Activated CD8-positive, alpha-beta T cell treated with anti-CD3 and anti-CD28 coated beads, Interleukin-2, amount 10 ng/mL, durations not matched to agents 7 days and 5 days (primary cell): ENCODE measurements at places on chromosomes 5 and 9.

GRCh38 chr9:26754509-26755164 lies 138.0 kb downstream of the CAAP1 start:
- H3K4me3 ChIP-seq: no peak overlapping the region

GRCh38 chr5:153211076-153211475 lies 279.4 kb upstream of the GRIA1 start:
- no peak overlapping the region for H3K27ac ChIP-seq
- H3K4me3 ChIP-seq: no peak overlapping the region
- no peak for DNase-seq
- no peaks in the 10 kb centered on the region for H3K4me1 ChIP-seq
- H3K36me3 ChIP-seq: no peaks in the 10 kb centered on the region

- no peak overlapping the region for H3K4me3 ChIP-seq
- peaks cover 79% of the 10 kb centered on the region for H3K4me1 ChIP-seq
- H3K27me3 ChIP-seq: no peaks in the 10 kb centered on the region
- no peak overlapping the region for H3K27ac ChIP-seq
These were observed 131.8 kb downstream of the PCSK5 start for GRCh38 chr9:76022317-76022716.

DNA sequence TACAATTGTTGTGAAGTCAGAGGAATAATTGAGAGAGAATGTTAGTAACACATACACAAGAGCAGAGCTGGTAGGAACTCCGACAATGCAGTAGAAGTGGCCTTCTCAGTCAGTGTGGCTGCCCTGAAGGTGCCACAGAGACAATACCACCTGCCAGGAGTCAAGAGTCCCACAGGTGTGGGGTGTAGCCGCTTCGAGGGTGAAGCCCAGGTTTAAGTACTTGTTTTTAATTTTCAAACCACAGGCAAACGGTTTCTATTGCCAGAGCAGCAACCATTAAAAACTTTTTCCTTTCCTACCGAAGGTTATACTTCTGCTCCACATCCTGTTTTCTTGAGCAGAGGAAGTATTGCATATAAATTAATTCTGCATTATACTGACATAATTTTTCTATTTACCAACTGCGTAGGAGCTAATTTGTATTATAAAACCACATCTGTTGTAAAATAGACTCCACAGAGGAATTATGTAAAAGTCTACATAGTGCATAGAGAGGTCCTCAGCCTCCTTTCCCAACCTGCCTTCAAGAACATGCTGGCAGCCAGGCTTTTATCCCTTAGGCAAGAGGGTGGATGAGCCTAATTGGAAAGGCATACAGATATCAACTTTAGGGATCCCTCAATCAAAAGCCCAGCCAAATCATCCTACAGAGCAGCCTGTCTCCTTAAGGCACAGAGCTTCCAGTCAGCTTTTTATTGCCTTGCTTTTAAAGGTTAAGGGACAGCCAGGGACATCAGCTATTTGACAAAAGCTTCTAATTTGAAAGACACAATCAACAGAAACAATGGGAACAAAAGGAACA lies 12.9 kb upstream of the ACTBL2 start:
- H3K27me3 ChIP-seq: peaks cover 13% of the 10 kb centered on the region
- H3K4me1 ChIP-seq: peaks cover 38% of the 10 kb centered on the region
- no peak overlapping the region for H3K4me3 ChIP-seq
- peak; percentile 24 for DNase-seq
- no peaks in the 10 kb centered on the region for H3K36me3 ChIP-seq

GRCh38 chr5:20678386-20678785 lies 690.4 kb upstream of the CDH18 start:
- no peak for DNase-seq
- no peaks in the 10 kb centered on the region for H3K36me3 ChIP-seq
- no peaks in the 10 kb centered on the region for H3K27me3 ChIP-seq
- H3K4me1 ChIP-seq: no peaks in the 10 kb centered on the region
- no peak overlapping the region for H3K27ac ChIP-seq
- H3K4me3 ChIP-seq: no peak overlapping the region

- H3K4me1 ChIP-seq: peaks cover 10% of the 10 kb centered on the region
- H3K36me3 ChIP-seq: no peaks in the 10 kb centered on the region
- no peak for DNase-seq
- peaks cover 12% of the 10 kb centered on the region for H3K27me3 ChIP-seq
- no peak overlapping the region for H3K27ac ChIP-seq
- no peak overlapping the region for H3K4me3 ChIP-seq
These were observed 4.9 kb downstream of the CACFD1 start for GRCh38 chr9:133464638-133465037.

DNA sequence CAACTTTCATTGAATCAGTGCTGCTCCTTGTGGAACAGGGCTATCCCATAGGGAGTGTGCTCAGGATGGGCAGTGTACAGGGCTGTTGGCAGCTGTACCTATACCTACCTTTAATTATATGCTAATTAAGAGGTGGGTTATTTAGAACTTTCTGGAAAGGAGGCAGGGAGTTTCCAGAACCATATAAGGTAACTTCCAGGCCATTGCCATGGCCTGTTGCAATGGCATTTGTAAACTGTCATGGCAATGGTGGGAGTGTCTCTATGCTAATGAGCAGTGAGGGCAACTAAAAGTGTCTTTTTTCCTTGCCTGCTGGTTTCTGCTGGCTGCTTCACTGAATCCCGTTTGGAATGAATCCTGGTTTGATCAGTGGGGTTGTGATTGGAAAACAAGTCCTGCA lies 2.3 kb upstream of the ARHGAP26 start:
- DNase-seq: no peak
- H3K4me3 ChIP-seq: no peak overlapping the region
- no peaks in the 10 kb centered on the region for H3K36me3 ChIP-seq
- H3K27ac ChIP-seq: no peak overlapping the region

DNA sequence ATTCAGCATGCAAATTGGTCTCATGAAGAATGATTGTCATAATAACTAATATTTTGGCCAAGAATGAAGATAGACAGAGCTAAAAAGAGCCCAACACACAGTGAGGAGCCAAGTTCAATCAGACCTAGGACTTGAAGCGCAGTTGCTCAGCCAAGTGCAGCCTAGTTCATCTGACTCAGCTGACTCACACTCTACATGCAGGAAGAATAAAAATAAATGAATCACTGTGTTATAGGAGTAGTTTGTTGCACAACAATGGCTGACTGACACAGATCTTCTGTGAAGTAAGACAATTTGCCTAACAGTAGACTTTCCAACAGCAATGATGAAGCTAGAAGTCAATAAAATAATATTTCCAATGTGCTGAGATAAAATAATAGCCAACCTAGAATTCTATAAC lies 261.5 kb downstream of the CEMIP2 start:
- no peaks in the 10 kb centered on the region for H3K4me1 ChIP-seq
- peaks cover 3% of the 10 kb centered on the region for H3K27me3 ChIP-seq
- no peak overlapping the region for H3K27ac ChIP-seq
- no peak overlapping the region for H3K4me3 ChIP-seq
- no peak for DNase-seq
- no peaks in the 10 kb centered on the region for H3K36me3 ChIP-seq

- H3K27ac ChIP-seq: no peak overlapping the region
- H3K36me3 ChIP-seq: no peaks in the 10 kb centered on the region
These were observed 61.5 kb upstream of the RARS1 start for GRCh38 chr5:168424594-168425323.

- H3K27ac ChIP-seq: no peak overlapping the region
- H3K4me3 ChIP-seq: no peak overlapping the region
- H3K27me3 ChIP-seq: peaks cover 8% of the 10 kb centered on the region
- H3K4me1 ChIP-seq: peaks cover 15% of the 10 kb centered on the region
- no peaks in the 10 kb centered on the region for H3K36me3 ChIP-seq
These were observed 86.5 kb upstream of the FSTL4 start for GRCh38 chr5:133698646-133699526.
